ENCODE measurements at places on chromosomes 12 and 14.

GRCh38 chr12:111239235-111239634 lies 129.7 kb downstream of the PHETA1 start:
- DNase-seq: no peak

DNA sequence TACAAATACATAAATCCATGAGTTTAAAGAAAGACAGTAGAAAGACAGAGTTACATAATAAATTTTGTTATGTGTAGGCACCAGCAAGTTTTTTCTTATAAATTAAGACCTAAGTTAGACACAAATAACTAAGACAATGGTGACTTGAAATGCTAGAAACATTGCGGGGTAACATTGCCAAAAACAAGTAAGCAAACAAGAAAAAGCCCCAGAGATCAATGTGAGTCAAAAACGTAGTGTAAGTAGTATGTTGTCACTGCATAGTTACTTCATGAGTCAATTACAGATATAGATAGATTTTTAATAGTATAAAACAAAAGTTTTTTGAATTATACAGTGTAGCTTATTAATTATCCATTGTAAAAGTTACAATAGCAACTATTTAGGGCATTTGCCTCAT lies 83.4 kb downstream of the CNTN1 start:
- DNase-seq: no peak

DNA sequence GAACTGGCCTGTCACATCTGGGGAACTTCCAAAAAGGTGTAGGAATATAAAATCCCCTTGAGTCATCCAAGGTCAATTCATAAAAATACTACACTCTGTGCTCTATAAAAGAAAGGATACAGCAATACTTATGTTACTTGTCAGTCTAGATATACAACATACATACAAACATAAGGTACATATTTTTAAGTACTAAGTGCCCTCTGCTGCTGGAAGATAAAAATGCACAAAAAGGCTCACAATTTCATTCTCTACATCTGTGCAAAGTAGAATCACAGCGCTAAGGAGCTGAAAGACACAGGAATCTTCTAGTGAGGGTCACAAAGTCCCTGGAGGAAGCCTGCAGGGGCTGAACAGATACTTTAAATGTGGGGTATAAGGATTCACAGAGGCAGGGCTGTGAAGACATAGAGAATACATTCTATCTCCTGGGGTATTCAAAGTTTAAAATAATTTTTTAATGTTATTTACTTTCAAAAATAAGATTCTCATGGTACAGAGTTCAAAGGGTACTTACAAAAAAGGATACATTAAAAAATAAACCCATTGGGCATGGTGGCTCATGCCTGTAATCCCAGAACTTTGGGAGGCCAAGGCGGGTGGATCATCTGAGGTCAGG lies 10.2 kb upstream of the GOLGA5 start:
- peak; percentile 59 for DNase-seq

GRCh38 chr14:60647081-60647836 lies 2.0 kb downstream of the SIX1 start:
- DNase-seq: no peak

- no peak for DNase-seq
These were observed 174.8 kb upstream of the DCN start for GRCh38 chr12:91357381-91357780.

GRCh38 chr14:97107760-97108159 lies 310.6 kb downstream of the VRK1 start:
- DNase-seq: no peak

DNA sequence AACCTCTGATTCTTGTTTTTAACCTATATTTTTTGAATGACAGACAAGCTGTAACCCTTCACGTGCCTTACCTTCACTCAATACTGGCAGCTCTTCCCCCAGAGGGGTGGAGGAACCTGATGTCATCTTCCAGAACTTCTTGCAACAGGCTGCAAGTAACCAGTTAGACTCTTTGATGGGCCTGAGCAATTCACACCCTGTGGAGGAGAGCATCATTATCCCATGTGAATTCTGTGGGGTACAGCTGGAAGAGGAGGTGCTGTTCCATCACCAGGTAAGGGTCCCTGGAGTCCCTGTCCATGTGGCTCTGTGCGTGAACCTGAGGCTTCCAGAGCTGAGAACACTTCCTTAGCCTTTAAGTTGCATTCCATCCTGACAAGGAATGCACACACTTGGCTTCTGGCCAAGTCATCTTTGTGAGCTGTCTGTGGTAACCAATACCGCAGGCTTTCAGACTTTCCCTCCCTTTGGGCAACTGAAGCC lies 22.7 kb downstream of the TRAFD1 start:
- no peak for DNase-seq

DNA sequence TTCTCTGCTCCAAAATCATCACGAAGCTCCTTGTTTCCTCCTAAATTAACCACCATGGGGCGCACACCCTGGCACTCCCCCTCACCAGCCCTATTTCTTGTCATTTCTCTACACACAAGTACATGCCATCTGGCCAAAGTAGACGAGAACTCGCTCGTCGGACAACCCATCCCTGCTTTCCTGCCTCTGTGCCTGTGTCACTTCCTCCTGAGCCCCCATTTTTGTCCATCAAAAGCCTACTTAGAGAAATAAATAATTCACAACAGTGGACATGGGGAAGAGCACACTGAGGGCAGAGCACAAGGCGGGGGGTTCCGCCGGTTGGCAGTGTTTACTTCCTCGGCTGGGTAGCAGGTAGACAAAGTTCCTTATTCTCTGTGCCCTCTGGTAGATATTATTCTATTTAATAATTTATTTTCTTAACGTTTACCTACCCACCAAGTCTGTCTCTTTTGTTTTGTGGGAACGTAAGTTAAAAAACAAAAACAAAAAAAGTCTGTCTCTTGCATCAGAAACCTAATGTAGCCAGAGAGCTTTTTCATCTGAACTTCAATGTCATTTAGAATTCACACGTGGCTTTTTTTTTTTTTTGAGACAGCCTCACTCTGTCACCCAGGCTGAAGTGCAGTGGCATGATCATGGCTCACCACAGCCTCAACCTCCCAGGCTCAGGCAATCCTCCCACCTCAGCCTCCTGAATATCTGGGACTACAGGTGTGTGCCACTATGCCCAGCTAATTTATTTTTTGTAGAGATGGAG lies 6.0 kb downstream of the VPS37B start:
- no peak for DNase-seq

GRCh38 chr14:95531969-95532368 lies 2.9 kb upstream of the GLRX5 start:
- no peak for DNase-seq

- DNase-seq: no peak
These were observed 60.0 kb upstream of the TRAF3 start for GRCh38 chr14:102717276-102717675.

- DNase-seq: no peak
These were observed 466.1 kb downstream of the FOXG1 start for GRCh38 chr14:29232711-29233110.

GRCh38 chr14:36513451-36514277 lies 6.4 kb downstream of the NKX2-1 start:
- peak; percentile 82 for DNase-seq

DNA sequence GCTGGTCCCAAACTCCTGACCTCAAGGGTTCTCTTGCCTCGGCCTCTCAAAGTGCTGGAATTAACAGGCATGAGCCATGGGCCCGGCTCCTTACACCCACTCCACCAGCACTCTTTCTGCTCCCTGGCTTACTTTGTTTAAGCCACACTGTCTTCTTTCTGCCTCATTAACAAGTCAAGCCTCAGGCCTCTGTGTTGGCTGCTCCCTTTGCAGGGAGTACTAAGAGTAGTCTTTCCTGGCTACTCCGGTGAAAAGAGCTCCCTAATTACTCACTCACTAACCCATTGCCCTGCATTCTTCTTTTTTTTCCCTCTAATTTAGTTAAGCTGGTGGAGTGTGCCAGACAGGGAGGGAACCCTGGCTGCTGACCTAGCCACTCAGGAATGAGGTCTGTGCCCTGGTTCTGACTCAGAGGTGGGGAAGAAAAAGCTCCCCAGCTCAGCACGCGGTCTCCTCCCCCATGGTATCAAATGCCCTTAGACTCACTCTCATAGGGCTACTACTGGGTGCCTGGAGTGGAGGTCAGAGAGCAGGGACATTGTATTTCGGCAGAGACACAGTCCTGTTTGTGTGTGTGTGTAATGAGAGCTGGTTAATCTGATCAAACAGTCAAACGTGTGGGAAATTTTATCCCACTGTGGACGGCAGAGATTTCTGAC lies 19.8 kb downstream of the GALNT6 start:
- no peak for DNase-seq

DNA sequence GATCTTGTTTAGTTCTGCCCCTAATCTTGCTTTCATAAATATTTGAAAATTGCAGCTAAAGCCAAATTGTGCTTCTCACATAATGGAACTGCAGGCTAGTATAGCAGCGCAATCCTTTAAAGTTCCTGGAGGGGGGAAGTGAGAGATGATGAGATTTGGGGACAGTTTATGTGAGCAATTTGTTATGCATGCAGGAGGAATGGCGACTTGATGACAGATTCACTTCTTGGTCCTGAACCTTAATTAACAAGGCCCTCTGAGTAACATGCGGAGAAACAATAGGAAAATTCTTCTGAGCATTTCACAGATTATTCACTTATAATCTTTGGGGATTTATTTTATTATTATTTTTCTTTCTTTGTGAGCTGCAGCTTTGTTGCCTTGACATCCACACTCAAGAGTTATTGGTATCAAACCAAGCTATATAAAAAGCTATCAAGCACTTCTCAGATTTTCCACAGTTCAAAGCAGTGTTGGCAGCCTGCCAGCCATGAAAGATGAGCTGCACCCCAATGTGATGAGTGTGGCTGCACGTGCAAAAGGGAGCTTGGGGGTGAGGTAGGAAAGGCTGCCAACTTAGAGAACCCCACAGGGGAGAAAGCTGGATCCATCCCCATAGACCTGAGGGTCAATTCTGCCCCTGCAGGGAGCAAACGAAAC lies 1662.2 kb upstream of the FLRT2 start:
- peak; percentile 27 for DNase-seq

GRCh38 chr12:95693689-95694088 lies 96.9 kb downstream of the NTN4 start:
- no peak for DNase-seq

DNA sequence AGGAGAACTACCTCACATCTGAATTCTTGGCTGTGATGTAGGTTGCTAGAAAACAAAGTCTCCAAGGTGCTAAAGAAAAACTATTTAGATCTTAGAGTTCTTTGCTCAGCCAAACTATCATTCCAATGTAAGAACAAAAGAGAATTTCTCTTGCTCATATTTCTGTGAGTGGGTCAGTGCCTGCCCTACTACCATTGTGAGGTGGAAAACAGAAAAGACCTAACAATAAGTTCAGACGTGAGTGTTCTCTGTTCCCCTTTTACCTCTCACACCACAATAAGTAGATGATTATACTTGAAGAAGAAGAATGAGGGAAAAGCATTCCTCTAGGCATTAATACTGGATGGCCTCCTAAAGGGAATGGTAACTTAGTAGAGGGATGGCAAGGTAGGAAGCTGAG lies 187.4 kb upstream of the KITLG start:
- no peak for DNase-seq

DNA sequence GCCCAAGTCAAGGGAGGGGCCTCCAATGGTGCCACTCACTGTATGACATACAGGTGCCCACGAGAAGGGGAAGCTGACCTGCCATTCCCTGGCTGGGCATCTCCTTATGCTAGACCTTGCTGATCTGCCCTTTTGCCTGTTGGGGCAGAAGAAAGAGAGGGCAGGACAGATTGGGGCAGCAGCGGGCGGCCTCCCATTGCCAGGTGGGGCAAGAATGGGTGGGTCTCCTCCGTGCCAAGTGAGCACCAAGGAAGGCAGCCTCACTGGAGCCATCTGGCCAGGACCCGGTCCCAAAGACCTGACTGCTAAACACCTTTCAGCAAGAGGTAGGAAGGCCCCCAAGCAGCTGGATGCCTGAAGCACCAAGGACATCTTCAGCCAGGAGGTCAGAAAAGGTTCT lies 50.5 kb downstream of the PLEKHG3 start:
- DNase-seq: no peak

DNA sequence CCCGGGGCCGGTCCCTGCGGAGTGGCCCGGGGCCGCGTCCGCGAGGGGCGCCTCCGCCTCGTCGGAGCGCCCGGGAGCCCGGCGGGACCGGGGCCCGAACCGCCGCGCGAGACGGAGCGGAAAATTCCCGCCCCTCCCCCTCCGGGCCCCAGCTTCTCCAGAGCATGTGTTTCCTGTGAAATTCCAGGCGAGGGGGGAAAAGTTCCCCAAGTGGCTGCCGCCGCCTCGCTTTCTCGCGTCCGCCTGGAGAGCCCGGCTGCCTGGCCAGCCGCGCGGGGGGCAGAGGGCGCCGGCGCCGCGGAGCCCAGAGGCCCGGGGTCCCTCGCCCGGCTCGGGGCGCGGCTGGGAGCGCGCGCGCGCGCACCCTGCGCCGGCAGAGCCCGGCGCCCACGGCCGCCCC lies 904 bp downstream of the CACNA1C start:
- no peak for DNase-seq

DNA sequence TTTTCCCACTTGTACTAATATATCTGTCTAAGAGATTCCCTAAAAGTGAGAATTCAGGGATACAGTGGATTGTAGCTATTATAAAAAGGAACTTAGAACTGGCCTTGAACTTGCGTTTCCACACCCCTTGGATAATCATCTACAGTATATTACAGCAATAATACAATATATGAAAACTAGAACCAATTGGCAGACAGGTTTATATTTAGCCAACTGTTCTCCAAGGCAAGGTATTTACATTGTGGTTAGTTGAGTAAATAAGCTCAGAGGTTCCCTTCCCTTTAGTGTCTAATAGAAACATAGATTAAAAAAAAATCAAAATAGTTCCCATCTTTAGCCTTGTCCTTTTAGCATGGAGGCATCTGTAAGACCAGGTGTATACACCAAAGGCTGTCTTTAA lies 42.1 kb downstream of the LIMA1 start:
- no peak for DNase-seq

- DNase-seq: no peak
These were observed 11.7 kb upstream of the PTHLH start for GRCh38 chr12:27984275-27984674.

All from NCI-H1092 (cell line).